ENCODE measurements at places on chromosomes 6 and 20. TPM values are rescaled to one million over a fixed set of nuclear protein-coding genes. Genes with fewer than 3 reads are reported as not detected.

- DNase-seq = no peak
These were observed 303.7 kb downstream of the ESR1 start for GRCh38 chr6:152110886-152111820.

DNA sequence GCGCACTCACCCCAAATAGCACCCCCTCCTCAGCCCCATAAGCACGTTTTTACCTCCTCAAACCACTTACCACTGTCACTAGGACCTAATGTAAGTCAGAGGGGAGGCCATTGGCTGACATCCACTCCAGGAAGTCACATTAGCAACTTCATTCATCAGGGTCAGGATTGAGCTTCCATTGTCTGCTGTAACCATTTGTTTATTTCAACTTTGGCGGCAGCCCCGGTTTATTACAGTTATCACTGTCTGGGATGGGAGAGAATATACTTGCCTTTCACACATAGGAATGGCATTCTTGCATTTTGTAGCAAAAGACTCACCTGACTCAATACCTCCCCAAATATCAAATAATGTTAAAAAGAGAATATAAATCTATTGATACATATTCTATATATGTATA lies 38.3 kb downstream of the MAFB start:
- DNase-seq = no peak

DNA sequence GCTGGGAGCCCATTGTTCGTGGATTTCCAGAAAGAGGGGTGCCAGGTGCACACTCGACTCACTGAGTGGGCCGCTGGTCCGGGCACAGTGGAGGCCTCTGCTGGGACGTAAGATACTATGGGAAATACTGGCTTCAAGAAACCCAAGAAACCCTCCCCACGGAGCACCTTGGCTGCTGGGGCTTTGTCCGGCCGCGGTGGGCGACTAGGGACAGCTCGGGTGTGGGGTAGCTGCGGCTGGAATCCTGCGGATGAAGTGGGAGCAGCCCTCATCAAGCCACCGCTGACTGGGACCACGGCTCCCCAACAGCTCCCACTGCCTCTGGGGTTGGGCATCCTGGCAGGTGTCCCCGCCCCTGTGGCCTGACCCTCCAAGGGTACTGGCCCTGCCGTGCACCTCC lies 69.5 kb upstream of the GATA5 start:
- DNase-seq = no peak

GRCh38 chr20:50517817-50518154 lies 7.6 kb downstream of the PTPN1 start:
- DNase-seq = no peak

- no peak for DNase-seq
These were observed 2.1 kb downstream of the COL12A1 start for GRCh38 chr6:75203721-75204120.

POU5F1 gene
- 0.68 TPM for total RNA-seq

COQ3 gene
- 3.3 TPM for total RNA-seq

TCF15 gene
- total RNA-seq = 0.07 TPM

CCN5 gene
- not detected for total RNA-seq

DNA sequence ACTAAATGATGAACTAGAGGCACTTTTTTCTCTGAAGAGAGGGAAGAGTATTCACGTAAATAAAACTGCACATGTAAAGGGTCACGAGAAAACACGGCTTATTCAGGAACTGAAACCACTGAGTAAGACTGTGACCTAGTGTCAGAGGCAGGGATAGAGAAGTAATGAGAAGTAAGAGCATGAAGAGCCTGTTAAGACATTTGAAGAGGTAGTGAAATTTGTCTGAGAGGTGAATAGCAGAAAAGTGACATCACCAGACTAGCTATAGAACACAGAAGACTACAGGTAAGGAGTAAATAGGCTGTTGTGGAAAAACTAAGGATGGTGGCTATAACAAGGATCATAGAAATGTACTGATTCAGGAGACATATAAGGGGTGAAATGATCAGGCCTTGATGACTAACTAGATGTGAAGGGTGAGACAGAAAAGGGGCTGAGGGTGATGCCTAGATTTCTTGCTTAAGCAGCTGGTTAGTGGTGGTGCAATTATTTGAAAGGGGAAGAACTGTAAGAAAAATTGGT lies 76.8 kb downstream of the REV3L start:
- no peak for DNase-seq

IL17F gene
- total RNA-seq = not detected

TNNC2 gene
- not detected for total RNA-seq

DNA sequence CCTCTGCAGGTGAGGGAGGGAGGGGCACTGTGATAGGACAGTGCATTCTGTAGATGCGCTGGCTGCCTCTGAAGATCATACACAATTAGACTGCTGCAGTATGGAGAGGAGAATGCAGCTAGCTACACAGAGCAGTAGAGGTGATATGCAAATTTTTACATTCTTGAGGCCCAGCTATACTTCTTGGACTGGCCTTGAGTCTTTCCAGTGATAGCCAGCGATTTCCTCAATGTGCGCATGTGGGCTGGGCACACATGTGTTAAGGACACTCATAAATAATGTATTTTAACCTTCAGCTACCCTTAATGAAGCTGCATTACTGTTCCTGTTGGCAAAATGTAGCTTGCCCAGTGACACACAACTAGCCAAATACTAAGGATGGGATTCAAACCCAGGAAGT lies 19.0 kb downstream of the TTPAL start:
- DNase-seq = no peak

- no peak for DNase-seq
These were observed 33.1 kb upstream of the KCNB1 start for GRCh38 chr20:49515586-49515985.

DNA sequence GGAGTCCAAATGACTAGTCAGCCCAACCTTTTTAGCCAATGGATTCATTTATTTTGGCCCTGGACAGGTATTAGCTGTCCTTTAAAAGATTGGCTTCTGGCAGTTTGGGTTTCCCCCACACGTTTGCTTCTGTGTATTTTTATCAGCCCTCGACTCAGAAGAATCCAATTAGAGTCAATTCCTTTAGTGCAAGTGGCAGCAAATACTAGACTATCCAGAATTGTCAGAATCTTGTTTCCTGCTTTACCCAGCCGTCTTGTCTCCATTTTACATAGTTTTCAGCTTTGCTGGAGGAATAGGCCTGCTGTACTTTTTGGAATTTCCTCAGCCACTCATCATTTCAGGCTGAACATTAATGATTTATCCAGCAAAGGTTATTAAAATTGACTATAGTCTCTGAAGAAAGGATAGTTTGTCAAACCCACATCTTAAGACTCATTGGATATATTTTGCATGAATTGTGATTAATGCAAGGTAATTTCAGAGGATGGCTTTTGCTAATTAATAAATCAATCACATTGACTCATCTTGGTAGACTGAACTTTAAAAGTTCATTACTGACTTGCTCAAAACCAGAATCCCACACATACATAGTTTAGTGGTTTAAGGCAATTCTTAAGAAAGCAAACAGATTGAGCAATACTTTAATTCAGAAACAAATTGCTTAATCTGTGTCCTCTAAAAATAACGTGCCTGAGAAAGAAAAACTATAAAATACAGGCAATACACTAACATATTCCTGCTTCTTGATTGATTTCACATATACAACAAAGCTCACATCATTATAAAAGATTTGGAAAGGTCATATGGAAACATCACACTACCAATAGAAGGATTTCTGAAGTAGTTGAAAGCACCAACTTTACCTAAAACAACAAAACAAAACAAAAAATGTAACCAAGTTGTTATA lies 62.9 kb upstream of the ZNF217 start:
- no peak for DNase-seq

DNA sequence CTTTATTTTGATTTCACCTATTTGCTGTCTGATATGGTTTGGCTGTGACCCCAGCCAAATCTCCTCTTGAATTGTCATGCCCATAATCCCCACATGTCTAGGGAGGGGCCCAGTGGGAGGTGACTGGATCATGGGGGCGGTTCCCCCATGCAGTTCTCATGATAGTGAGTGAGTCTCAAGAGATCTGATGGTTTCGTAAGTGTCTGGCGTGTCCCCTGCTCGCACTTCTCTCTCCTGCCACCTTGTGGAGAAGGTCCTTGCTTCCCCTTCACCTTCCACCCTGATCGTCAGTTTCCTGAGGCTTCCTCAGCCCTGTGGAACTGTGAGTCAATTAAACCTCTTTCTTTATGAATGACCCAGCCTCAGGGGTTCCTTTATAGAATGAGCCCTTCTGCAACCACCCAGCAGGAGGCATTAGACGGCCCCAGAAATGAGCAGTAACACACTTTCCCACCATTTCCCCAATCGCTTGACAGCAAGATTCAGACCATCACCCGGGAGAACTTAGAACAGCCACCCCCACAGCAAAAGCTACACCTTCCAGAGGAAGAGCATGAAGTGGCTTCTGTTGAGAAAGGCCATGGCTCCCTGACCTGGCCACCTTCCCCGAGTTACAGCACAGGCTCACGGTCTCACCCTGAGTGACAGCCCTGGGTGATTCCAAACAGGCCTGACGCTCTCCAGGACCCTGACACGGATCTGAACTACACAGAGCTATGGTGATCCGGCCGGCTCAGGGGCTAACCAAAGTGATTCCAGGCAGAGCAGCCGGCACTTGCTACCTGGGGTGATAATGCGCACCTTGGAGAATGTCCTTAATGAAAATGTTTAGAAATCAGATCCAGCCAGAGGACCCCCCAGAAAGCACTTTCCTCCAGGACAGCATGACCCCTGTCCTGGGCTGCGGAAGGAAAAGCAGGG lies 131.2 kb upstream of the CDH4 start:
- DNase-seq = peak; percentile 44

HLA-G gene
- total RNA-seq = 0.75 TPM

GRCh38 chr6:8213995-8214394 lies 111.6 kb upstream of the EEF1E1 start:
- no peak for DNase-seq

GPSM3 gene
- 20.8 TPM for total RNA-seq

DNA sequence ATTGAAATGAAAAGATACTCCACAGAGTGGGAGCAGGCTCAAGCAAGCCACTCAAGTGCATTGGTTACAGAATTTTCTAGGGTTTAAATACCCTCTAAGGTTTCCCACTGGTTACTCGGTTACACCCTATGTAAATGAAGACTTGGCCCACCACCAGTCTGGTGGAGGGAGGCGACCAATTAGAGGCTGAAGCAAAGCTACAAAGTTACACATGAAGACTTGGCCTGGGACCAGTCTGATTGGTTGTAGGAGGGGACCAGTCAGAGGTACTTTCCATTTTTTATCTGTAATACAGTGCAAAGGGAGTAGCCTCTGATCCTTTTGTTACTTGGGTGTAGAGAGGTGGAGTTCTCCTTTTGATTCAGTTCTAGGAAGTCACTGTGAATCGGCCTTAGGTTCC lies 7.6 kb downstream of the SRSF12 start:
- DNase-seq = no peak

FAM209B gene
- 0.48 TPM for total RNA-seq

- no peak for DNase-seq
These were observed 39.7 kb downstream of the ZMYND8 start for GRCh38 chr20:47316776-47317126.

DNA sequence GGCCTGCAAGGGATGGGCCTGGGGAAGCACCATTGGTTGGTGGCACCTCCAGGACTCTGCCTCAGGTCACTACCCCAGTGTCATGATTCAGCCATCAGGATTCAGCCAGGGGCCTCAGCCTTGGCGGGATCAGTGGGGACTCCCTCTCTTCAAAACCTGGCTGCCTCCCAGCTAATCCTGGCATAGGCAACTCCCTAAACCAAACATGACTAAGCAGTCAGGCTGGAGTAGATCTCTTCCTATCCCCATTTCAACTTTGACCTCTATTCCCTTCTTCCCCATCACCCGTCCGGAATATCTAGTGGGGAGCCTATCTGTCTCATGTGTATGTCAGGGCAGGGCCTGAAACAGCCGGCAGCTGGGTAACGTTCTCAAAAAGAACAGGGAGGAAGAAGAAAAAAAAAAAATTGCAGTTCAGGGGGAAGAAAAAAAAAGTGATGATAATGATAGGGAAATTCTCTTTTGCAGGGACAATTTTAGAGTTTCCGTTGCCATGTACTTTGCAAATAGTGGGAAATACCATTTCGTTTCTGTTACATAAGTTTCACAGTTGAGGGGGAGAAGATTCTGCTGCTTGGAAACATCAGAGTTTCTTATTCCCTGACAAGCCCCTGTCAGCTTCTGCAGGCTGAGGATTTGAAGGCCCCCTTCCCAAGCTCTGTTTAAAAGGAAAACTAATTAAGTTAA lies 4.1 kb upstream of the PREX1 start:
- no peak for DNase-seq

DNA sequence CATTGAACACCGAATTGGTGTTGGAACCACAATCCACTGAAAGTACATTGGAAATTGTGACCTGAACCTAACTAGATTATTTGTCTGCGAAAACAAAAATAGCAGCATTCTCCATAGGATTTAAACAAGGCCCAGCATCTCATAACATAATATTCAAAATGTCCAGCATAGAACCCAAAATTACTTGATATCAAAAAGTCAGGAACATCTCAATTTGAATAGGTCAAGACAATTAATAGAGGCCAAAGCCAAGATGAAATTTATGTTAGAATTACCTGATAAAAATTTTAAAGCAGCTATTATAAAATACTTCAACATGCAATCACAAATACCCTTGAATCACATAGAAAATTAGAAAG lies 42.4 kb upstream of the CD2AP start:
- DNase-seq = no peak

DNA sequence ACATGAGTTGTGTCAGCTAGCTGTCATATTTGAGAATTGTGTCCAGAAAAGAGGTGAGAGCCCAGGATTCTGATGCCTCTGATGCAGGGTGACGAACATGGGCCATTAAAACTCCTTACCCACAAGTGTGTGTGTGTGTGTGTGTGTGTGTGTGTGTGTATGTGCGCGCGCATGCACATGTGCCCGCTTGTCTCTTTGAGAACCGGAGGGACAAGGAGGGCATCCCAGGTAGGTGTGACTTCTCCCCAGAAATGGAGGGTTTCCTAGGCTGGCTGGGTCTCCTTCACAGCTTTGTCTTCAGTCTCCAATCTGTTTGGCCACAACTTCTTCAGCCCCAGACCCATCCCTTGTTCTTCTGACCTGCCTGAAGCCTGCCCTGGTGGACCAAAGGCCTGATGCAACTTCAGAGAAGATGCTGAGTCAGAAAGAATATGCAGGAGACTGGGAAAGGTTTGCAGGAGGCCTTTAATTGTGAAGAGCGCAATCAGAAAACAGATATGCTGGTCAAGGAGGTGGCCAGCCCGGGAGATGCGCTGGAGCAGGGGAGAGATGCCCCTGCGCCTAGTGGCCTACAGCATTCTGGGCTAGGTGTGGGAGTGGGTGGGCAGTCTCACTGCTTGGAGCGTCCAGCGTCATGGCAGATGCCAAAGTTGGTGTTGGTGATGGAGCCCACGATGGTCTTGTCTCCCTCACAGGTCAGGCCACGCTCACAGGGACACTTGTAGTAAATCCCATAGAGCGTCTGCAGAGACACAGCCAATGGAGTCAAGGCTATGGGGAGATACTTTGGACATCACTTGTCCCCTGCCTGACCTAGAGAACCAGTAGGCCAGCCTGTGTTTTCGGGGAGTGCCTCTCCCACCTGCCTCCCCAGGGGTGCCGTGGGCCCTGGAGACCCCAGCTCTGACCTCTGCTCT lies 2.3 kb downstream of the CLPS start:
- DNase-seq = no peak

- no peak for DNase-seq
These were observed 67.1 kb downstream of the REPS1 start for GRCh38 chr6:138920906-138921305.

Measured in kidney epithelial cell (primary cell).